ENCODE measurements at places on chromosomes 6 and 20.
A peak's percentile ranks its signal among the peaks of the same experiment; 100 is the strongest.

- DNase-seq: no peak
These were observed 9.3 kb upstream of the FBXO9 start for GRCh38 chr6:53055873-53056272.

DNA sequence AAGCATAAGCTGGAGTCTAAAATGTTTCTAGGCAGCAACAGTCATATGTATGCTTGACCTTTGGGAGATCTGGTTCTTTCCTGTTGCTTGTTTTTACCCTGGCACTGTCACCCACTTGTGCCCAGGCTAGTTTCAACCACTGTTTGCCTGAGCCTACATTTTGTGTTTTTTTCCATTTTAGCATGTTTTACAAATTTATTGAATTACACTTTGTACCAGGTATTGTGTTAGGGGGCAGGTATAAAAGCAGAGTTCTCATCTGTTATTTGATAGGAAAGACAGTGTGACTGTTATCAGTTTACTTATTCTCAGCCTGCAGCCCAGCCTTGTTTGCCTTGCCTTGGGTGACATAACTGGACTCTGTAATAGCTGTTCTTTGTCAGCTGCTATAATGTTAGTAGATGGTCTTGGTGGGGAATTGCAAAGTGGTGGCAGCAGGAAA lies 147.0 kb downstream of the CDKAL1 start:
- DNase-seq: no peak

- DNase-seq: peak; percentile 17
These were observed 37.8 kb downstream of the HFE start for GRCh38 chr6:26124781-26125685.

GRCh38 chr6:121645100-121645745 lies 209.8 kb downstream of the GJA1 start:
- DNase-seq: no peak

GRCh38 chr6:125931733-125932450 lies 24.7 kb upstream of the HINT3 start:
- DNase-seq: no peak

Data from NCI-H510A (cell line).